ENCODE measurements at places on chromosomes 7 and 10. TPM values are rescaled to one million over a fixed set of nuclear protein-coding genes. Genes with fewer than 3 reads are reported as not detected.

FXYD4 gene
- total RNA-seq = not detected

TDRD1 gene
- total RNA-seq = 0.41 TPM

HOXA3 gene
- total RNA-seq = not detected

TSPAN12 gene
- total RNA-seq = not detected

STAG3 gene
- 7.7 TPM for total RNA-seq

SH2D4B gene
- 0.17 TPM for total RNA-seq

BAIAP2L1 gene
- total RNA-seq = 0.36 TPM

PPP1R3C gene
- total RNA-seq = not detected

CALML3 gene
- total RNA-seq = not detected

PRLHR gene
- not detected for total RNA-seq

OR2A7 gene
- total RNA-seq = 3.9 TPM

CPVL gene
- 1.6 TPM for total RNA-seq

CACUL1 gene
- total RNA-seq = 32.3 TPM

CALCR gene
- total RNA-seq = not detected

CBLL1 gene
- 79.1 TPM for total RNA-seq

COPG2 gene
- 7.6 TPM for total RNA-seq

ASB10 gene
- total RNA-seq = not detected

NYAP1 gene
- 0.58 TPM for total RNA-seq

ZNF716 gene
- total RNA-seq = not detected

HHEX gene
- not detected for total RNA-seq

CFAP46 gene
- total RNA-seq = not detected

LRRTM3 gene
- total RNA-seq = not detected

EGR2 gene
- 2.0 TPM for total RNA-seq

RELN gene
- total RNA-seq = not detected

DRGX gene
- not detected for total RNA-seq

TMEM176B gene
- 2.3 TPM for total RNA-seq

LRRN3 gene
- 41.5 TPM for total RNA-seq

EN2 gene
- total RNA-seq = not detected

KIAA1549 gene
- 0.06 TPM for total RNA-seq

CRPPA gene
- 1.3 TPM for total RNA-seq

BPGM gene
- 14.7 TPM for total RNA-seq

ZNF727 gene
- 0.20 TPM for total RNA-seq

TACC2 gene
- total RNA-seq = not detected

FRAT2 gene
- 30.4 TPM for total RNA-seq

ADO gene
- total RNA-seq = 19.1 TPM

LIPK gene
- not detected for total RNA-seq

MRLN gene
- not detected for total RNA-seq

Measured in CD4-positive, alpha-beta memory T cell (primary cell).